ENCODE measurements at places on chromosomes 2 and 18.

GRCh38 chr2:23399674-23400261 is 14.8 kb downstream of the KLHL29 start:
- no peak for DNase-seq

GRCh38 chr2:229431327-229431954 is 160.4 kb upstream of the PID1 start:
- DNase-seq = no peak

- no peak for DNase-seq
Measured at GRCh38 chr2:199848389-199849130, 2.4 kb downstream of the FTCDNL1 start.

GRCh38 chr2:181859123-181859522 is 32.4 kb upstream of the ITPRID2 start:
- DNase-seq = no peak

GRCh38 chr2:239250216-239251081 is 150.4 kb downstream of the HDAC4 start:
- DNase-seq = no peak

- peak; percentile 57 for DNase-seq
Measured at GRCh38 chr2:26615860-26616705, 25.1 kb downstream of the CIB4 start.

DNA sequence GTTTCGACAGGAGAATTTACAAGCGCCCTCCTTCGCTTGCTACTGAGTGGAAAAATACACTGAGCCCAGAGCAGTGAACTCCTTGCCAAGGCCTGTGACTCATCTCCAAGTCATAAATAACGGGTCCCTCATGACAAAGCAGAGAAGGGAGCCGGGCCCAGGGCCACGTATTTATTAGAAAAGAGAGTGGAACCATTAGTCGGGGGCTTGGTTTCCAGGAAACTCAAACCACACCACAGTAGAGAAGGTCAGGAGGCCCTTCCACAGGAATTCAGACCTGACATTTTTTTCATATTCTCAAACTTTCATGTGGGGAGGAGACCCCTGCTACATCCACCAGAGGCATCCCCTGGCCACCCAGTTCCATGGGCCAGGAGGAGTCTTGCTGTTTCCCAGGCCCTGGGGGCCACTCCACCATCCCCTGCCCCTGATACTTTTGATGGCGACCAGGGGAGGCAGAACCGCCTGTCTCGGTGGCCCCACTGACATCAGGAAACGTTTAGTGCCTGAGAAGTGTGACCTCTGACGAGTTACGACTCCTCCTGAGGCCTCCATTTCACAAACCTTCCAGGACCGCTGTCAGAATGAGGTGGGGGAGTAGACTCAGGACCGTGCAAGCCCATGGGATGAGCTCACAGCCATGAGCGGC is 289.7 kb downstream of the DYSF start:
- no peak for DNase-seq

GRCh38 chr18:59752666-59753065 is 55.4 kb upstream of the CCBE1 start:
- no peak for DNase-seq

GRCh38 chr18:49994410-49994809 is 181.1 kb upstream of the ACAA2 start:
- no peak for DNase-seq

DNA sequence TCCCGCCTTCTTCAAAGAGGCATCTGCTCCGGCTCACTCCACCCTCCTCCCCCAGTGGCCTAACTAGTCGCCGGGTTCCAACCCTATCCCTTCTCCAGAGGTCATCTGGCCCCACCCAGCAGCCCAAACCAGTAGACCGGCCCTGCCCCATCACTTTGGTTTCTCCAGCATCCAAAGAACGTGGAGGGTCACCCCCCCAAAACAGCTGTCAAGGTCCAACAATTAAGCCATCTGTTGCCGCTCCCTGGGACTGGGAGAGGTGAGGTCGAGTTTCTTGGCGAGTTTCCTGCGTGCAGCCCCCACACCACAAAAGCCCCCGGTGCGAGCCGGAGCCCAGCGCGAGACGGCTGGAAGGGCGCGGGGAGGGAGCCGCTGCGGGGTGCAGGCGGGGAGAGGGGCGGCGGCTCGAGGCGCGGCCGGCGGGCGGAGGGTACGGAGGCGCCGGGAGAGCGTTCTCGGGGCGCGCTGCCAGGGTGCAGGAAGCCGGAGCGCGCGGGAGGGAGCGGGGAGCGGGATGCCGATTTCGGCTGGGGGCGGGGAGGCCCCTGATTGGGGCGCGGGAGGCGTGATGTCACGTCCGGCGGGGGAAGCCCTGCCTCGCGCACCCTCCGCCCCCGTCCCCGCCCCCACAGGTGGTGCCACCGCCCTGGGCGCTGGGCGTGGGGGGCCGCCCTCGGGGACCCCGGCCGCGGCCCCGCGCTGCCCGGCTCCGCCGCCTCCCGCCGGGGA is 571 bp upstream of the GPC1 start:
- peak; percentile 96 for DNase-seq

- DNase-seq = no peak
Measured at GRCh38 chr18:10402871-10403559, 51.4 kb upstream of the APCDD1 start.

DNA sequence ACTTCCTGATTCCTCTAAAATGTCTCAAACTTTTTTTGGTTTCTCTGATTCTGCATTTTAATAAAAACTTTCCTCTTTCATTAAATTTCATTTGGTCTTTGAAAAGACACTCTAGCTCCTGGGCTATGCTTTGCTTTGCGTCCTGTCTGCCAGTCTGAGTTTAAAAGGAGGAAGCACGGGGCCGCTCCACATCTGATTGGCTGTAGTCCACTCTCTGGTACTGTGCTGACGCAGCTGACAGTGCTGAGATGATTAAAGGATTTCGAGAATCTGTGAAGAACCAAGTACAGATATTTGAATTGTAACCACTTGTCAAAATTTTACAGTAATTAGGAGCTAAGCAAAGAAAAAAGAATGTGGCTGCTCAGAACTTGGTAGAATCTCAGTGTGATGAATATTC is 199.6 kb upstream of the HNMT start:
- DNase-seq = no peak

DNA sequence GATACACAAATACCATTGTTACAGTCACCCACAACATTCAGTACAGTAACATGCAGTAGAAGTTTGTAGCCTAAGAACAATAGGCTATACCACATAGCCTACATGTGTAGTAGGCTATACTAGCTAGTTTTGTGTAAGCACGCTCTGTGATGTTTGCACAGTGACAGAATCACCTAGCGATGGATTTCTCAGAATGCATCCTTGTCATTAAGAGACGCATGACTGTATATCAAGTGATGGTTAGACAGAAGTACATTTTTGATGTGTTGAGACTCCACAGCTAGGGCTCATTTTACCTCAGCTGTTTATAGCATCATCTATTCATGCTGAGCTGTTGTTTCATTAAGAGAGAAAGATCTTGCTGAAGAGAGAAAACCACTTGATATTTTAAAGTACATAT is 19.4 kb downstream of the PLEKHA3 start:
- no peak for DNase-seq

GRCh38 chr2:148926981-148927401 is 52.0 kb downstream of the KIF5C start:
- no peak for DNase-seq

GRCh38 chr18:23757437-23757733 is 68.1 kb downstream of the LAMA3 start:
- no peak for DNase-seq

- DNase-seq = no peak
Measured at GRCh38 chr2:221189431-221190067, 382.6 kb downstream of the EPHA4 start.

- peak; percentile 49 for DNase-seq
Measured at GRCh38 chr2:232349546-232349945, 29.0 kb upstream of the ALPP start.

DNA sequence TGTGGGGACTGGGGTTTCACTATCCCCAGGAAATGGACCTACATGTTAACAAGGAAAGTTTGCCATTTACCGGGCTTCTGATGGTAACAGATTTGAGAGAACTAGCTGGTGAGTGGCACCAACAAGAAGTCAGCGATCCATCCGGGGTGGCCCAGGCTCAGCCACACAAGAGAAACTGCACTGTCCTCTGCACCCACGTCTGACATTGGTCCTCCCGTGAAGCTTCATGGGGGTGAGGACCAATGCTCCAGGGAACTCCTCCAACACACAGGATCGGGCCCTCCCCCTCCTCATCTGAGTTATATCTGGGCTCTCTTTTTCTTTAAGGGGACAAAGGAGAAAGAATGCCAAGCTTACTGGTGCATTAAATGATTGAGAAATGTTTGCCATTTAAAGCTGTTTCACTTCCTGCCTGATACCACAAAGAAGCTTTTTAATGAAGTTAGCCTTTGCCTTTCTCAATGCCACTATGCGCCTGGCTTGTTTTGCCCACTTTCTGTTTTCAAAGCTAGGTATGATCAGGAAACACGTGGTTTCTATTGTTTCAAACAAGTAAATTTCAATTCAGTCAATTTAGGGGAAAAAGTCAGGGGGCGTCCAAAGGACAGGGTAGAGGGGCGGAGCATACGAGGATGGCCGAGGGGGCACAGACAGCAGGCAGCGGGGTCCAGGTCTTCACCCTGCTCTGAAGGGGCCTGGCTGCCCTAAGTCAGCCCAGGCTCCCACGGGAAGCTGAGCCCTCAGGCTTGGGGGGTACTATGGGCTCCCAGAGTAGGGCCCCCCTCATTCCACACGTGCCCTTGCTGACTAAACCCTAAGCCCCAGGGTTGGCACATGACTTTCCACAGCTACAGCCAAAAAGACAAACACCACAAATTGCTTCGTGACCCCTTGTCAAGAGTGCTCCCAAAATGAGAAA is 204.0 kb upstream of the ID2 start:
- DNase-seq = no peak

GRCh38 chr2:63054841-63055225 is 4.2 kb downstream of the OTX1 start:
- DNase-seq = no peak

DNA sequence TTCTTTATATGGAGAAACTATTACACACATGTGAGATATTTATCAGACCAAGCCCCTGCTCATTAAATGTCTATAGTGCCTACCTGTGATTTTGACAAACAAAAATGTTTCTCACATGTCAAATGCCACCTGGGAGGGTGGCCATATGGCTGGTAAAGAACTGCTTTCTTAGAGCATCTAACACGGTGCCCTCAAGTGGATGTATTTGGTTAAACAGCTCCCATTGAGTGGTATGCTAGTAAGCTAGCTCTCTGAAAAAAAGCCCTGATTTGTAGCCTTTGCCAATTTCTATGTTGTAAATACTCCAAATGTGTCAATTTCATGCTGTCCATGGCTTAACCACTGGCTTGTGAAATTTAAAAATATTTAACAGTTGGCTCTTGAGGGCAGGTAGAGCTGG is 94.6 kb downstream of the PMAIP1 start:
- no peak for DNase-seq

- no peak for DNase-seq
Measured at GRCh38 chr2:186697536-186697935, 3.7 kb downstream of the FAM171B start.

GRCh38 chr2:9867881-9868280 is 24.6 kb downstream of the TAF1B start:
- no peak for DNase-seq

GRCh38 chr2:150125708-150126107 is 361.8 kb downstream of the RND3 start:
- no peak for DNase-seq

DNA sequence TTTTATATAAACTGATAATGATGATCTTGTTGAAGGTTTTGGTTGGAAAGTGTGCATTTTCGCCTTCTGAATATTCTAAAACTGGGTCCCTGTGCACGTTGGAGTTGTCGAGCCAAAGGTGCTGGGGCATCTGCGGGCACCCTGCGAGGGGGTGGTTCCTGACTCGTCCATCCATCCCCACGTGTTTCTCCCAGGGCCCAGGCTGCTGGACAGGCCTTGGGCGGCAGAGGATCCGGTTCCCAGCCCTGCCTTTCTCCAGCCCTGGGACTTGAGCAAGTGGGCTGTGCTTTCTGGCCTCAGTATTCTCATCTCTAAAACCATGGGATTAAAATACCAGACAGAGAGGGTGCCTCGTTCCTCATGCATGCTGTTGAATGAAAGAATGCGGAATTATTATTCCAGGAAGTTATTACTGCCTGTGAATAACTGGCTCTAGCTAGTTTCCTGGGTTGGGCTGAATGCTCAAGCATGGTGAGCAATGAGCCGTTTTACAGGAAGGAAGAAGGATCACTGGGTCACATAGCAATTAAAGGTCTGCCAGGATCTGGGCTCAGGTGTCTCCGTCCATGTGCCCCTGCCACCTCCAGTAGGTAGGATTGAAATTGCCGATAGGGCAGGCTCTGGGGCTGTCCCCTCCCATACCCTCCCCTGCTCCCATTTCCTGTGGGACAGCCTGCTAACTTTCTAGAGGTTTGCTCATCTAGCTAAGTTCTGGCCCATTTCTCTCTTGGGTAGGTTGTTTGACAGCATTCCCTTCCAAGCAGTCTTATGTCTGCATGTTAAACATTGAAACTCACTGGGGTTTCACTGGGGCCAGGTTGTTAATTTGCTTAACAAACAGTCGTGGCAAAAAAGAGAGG is 77.2 kb upstream of the HS6ST1 start:
- DNase-seq = peak; percentile 26

- DNase-seq = peak; percentile 92
Measured at GRCh38 chr2:43637030-43637803, at the start of gene PLEKHH2. Gene PLEKHH2 (plus strand): TSS chr2:43637260. CDS start chr2:43644674, 7,414 bp downstream.

DNA sequence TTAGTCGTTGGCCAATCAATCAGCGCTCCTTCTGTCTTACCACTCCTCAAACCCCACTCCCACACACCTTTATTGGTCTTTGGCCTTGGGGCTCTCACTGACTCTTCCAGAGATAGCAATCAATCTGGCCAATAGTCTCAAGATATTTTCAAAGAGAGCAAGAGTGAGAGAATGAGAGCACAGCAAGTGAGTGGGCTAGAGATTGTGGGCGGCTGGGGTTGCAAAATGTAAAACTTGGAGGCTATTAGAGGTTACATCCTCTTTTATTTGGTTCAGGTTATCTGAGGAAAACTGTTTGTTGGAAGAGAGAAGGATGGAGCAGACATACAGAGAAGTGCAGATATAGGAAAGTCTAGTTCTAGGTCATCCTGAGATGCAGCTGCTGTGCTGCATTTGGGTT is 32.8 kb downstream of the TACR1 start:
- DNase-seq = no peak

- no peak for DNase-seq
Measured at GRCh38 chr2:239316562-239317465, 84.0 kb downstream of the HDAC4 start.

GRCh38 chr2:177759443-177759842 is 313.1 kb downstream of the PDE11A start:
- no peak for DNase-seq

GRCh38 chr2:151730262-151730975 is 3.9 kb downstream of the NEB start:
- DNase-seq = no peak

DNA sequence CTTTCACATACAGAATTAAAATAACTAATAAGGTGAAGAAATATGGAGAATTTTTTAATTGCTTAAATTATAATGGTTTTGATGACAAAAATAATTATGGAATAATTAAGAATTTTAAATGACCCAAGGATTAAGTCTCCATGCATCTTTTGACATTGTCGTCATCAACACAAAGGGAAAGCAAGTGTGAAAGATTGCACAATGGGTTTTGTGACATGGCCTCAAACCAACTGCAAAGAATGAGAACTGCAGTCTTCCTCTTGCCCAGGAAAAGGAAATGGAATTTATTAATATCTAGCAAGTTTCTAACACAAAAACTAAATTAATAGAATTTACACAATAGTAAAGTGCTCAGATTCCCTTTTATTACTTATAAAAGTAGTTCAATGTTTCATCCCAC is 329.1 kb upstream of the PKDCC start:
- DNase-seq = no peak
